Fibroblast of skin of abdomen (primary cell): ENCODE measurements at places on chromosomes 1 and 21.

- no peak for DNase-seq
Observed at GRCh38 chr1:223421025-223421424, 27.8 kb downstream of the CCDC185 start.

GRCh38 chr21:29074007-29074376 is 544 bp upstream of the CCT8 start:
- no peak for DNase-seq

DNA sequence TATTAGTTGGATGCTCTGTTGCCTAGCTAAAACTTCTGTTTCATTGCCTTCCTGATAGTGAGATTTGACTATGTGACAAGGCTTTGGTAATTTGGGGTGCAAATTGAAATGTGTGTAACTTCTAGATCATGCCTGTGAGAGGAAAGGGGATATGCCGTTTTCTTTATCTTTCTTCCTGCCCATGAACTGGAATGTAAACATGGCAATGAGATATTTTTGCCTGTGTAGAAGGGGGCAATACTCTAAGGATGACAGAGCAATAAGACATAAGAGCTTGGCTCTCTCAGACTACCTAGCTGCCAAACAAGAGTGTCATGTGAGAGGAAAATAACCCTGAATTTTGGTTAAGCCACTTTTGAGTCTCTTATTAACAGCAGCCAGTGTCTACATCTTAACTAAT is 49.7 kb downstream of the RAP1A start:
- no peak for DNase-seq

DNA sequence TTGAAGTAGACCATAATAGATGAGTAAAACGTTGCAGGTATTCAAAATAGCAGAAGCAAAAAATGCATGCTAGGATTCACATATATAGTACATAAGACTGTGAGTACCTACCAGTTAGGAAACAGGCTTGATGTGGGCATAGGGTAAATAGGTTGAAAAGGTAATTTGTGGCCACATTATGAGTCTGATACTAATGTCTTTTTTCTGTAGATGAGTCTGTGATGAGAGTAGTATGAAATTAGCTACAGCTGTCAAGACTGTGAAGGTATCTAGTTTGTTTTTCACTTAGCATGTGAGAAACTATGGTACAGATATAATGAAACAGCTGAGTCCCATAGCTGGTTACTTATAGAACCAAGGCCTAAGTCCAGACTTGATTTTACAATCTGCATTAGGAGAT is 12.4 kb upstream of the SPATA1 start:
- DNase-seq: no peak

DNA sequence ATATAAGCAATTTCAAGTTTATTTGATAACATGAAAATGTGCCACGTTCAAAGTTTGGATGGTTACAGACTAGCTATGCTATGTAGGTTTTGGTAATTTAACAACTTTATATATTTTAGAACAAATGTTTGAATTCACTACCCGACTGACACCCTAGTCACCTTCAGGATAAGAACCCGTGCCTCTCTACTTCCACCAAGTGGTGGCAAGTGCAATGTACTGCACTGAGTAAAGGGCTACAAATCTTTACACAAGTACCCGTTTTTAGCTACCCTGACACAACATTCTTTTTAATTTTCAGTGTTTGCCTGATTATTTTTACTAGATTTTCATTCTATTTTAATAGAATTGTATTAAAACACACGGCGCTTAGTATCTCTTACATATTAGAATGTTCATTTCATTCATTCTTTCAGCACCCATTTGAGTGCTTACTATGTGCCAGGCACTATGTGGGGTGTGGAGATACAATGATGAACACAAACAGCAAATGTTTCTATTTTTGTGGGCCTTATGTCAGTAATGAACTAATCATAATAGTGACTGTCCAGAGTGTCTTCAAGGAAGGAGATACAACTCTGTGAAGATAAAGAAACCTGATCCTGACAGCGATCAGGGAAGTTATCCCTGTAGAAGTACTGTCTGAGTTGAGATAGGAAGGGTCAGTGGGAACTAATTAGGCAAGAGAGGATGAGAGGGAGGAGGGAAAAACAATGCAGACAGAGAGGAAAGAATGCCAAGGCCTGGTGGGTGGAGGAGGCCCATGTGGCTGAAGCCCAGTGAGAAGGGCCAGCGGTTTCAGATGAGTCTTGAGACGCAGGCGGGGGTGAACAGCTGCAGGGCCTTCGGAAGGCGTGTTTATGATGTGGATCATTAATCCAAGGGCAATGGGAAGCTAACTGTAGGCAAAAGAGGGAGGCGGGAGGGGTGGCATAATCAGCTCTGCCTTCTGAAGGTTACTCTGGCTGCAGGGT is 3.8 kb downstream of the LCA5L start:
- peak; percentile 39 for DNase-seq

- no peak for DNase-seq
Observed at GRCh38 chr21:43269957-43270705, 101.3 kb downstream of the CRYAA start.

DNA sequence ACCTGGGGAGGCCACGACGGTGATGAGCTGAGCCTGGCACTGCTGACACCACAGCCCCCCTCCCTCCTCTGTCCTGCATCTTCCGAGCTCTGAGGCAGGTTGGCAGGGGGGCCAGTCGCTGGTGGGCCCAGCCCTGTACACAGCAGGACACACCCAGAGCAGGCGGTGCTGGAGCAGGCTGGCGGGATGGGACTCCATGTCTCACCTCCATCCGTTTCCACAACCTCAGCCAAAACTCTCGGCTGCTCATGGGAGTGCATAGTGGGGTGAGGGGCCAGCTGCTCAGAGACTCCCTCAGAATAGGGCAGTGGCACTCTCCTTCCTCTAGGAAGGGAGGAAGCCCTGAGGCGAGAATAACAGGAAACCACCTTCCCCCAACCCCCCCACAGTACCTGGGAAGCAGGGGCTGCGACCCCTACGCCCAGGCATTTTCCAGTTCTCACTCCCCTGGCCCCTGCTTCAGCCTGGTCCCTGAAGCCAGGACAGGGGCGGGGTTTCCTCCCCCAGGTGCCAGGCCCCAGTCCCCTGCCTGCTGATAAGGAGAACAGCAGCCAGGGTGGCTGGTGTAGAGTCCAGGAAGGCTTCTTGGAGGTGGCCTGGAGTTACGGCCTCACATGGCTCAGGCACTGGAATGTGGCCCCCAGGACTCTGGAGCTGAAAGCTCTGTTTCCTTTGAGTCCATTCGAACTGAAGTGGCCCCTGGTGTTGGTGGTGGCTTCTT is 3.2 kb upstream of the IBA57 start:
- DNase-seq: peak; percentile 48

DNA sequence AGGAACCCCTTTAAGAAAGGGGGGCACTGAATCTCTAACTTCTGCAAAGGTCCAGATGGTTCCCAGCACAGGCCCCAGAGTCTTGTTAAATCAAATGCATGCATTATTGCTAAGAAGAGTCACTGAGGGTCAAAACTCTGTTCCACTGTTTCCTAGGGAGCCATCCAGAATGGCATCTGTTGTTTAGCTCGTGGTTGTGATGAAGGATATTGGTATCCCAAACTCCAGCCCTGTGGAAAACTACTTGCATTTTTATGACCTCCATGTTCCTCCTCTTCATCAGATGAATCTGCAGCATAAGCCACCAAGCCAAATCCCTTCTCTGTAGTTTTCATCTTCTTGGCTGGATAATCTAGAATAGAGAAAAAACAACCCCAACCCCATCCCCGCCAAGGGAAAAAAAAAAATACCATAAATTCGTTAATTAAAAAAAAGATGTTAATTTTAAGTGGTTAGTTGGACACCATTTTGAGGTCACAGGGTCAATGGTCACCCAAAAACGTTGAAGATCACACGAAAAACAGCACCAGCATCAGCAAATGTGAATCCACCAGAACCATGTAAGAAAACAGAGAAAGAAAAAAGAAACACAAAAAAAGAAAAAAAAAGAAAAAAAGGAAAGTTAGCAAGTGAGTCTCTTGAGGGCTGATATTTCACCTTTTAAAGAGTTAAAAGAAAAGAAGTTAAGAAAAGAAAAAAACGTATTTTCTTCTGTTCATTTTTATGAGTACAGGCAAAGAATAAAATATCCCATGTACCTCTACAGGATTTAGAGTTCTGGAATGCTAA is 3.0 kb upstream of the RIT1 start:
- DNase-seq: peak; percentile 55

DNA sequence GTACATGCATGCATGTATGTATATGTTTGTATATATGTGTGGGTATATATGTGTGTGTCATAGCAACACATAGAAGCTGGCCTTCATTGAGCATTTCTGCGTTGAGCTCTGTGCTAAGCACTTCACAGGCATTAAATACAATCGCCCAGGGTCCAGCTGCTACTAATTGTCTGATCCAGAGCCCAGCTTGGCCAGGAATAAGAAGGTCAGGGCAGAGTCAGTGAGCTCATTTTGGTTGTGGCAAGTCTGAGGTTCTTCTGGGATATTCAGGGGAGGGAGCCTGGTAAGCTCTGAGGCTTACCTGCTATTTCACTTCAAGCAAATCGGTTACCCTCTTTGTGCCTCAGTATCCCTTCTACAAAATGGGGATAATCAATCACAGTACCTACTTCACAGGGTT is 59.6 kb downstream of the FOXO6 start:
- DNase-seq: no peak

- no peak for DNase-seq
Observed at GRCh38 chr1:161313554-161314200, 504 bp upstream of the SDHC start.

DNA sequence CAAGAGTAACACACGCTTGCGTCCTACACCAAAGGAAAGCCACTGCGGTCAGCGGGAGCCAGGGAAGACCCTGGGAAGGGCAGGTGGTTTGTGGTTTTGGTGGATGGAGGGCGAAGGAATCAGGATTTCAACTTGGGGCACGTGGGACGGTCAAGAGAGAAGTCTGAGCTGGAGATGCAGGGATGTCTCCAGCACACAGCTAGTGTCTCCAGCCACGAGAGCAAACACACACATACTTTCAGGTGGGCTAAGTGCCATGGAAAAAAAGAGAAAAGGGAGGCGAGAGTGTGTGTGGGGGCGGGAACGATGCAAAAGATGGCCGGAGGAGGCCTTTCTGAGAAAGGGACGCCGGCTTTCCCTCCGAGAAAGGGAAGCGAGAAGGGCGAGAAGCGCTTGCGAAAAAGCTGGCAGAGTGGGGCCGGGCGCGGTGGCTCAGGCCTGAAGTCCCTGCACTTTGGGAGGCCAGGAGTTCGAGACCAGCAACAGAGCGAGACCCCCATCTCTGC is 1.4 kb upstream of the SRRM1 start:
- peak; percentile 27 for DNase-seq

DNA sequence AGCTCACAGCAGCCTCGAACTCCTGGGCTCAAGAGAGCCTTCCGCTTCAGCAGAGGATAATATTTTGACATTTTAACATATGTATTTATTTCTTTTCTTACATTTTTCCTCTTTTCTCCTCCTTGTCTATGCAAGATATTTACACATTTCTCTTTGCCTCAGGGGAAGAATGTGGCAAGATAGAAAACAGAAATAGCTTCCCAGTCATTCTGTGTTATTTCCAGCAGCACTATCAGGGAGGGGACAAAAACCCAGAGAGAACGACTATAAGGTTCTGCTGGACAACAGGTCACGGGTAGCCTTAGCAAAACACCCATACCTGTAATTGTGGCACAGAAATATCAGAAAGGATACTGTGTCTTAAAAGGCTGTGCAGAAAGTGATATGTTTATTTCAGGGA is 7.9 kb downstream of the CD1D start:
- no peak for DNase-seq

GRCh38 chr1:18461656-18462055 is 19.1 kb upstream of the KLHDC7A start:
- DNase-seq: no peak

DNA sequence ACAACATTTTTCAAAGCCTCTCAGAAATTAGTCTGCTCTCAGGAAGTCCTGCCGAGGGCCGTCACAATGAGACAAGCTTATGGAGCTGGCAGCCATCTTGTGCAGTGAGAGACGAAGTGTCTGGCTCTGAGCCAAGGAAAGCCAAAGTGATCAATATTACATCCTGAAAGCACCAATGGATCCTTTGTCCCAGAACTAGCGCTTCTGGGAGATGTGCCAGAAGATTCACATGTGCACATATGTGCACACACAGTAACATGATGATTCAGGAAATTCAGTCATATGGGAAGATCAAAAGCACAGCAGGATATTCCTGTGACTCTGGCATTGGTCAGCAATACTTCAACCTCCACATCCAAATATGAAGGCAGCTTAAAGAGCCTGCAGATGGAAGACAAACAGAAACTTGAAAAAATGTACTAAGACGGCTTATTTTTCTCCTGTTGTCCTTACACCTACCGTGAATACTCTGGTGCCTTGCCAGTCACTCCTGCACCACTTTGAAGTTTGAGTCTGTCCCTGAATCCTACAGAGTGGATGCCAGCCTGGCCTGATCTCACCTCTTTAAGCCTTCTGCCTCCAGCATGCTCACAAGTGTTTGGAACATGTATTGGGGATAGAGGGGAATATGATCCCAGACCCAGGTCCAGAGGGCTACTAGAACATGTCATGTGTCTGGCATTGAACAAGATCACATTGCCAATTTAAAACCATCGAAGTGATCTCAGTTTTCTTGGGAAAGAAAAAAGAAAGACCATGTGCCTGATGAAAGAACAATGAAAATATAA is 44.5 kb upstream of the PRRX1 start:
- peak; percentile 70 for DNase-seq

DNA sequence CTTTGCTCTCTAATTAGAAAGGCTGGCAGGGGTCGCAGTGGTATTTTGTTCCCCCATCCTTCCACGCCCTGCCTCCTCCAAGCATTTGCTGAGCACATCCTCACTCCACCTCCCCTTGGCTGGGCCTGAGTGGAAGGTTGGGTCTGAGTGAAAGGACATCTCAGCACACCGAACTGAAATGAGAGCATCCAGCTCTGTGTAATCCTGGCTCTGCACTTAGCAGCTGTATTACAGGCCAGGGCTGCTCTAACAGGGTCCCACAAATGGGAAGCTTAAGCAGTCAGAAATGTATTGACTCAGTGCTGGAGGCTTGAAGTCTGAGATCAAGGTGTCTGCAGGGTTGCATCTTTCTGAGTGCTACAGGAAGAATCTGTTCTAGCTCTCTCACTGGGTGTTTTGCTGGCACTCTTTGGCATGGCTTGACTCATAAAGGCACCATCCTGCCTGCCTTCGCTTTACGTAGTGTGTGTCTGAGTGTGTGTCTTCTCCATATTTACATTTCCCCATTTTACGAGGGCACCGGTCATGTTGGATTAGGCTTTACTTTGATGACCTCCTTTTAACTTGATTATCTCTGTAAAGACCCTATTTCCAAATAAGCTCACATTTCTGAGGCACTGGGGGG is 48.5 kb upstream of the IGSF21 start:
- no peak for DNase-seq

GRCh38 chr1:20575541-20576336 is 13.2 kb upstream of the CDA start:
- no peak for DNase-seq

DNA sequence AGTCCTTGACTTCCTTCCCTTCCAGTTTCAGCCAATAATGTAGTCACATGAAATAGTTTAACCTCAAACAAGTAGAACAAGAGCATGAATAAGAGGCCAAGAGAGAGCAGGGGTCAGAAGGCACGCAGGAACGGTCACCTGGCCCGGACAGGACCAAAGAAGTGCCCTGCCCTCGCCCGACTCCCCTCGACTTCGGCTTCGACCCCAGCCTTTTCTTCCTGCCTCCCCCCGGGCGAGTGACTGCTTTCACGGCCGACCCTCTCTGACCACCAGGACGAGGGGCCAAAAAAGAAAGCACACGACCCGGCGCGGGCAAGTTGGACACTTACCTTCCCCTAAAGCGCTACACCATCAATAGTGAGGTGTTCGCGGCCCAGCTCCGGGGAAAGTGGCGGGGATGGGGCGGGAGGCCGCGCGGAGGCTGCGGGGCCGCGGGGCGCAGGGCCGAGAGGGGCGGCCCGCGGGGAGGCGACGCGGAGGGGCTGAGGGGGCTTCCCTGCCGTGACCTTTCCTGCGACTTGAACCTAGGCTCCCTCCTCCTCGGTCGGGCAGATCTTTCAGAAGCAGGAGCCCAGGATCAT is 519 bp downstream of the RERE start:
- DNase-seq: peak; percentile 13
